Activated T-helper 17 cell treated with anti-CD3 and anti-CD28 coated beads, Interleukin-2, amount 50 U/mL, for 72 hours (primary cell): ENCODE measurements at places on chromosomes 2 and 18.

DNA sequence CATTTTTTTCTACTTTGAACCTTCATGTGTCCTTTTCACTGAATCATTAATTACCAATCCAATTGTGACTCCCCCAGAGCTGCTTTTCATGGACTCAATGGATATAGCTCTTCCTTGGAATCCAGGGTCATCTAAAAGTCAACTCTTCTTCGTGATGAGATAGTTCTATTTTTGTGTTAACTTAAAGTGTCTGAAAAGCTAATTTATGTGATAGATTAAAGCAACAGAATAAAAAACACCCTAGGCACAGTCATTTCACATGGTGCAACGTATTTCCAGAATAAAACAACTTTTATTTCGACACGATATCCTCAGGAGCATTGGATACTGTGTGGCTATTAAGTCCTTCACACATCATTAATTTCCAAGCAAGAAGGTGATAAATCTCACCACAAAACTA is 250.6 kb upstream of the SPHKAP start:
- H3K36me3 ChIP-seq, result no peaks in the 10 kb centered on the region
- no peaks in the 10 kb centered on the region for H3K4me1 ChIP-seq
- no peak overlapping the region for H3K4me3 ChIP-seq
- ATAC-seq, result no peak

DNA sequence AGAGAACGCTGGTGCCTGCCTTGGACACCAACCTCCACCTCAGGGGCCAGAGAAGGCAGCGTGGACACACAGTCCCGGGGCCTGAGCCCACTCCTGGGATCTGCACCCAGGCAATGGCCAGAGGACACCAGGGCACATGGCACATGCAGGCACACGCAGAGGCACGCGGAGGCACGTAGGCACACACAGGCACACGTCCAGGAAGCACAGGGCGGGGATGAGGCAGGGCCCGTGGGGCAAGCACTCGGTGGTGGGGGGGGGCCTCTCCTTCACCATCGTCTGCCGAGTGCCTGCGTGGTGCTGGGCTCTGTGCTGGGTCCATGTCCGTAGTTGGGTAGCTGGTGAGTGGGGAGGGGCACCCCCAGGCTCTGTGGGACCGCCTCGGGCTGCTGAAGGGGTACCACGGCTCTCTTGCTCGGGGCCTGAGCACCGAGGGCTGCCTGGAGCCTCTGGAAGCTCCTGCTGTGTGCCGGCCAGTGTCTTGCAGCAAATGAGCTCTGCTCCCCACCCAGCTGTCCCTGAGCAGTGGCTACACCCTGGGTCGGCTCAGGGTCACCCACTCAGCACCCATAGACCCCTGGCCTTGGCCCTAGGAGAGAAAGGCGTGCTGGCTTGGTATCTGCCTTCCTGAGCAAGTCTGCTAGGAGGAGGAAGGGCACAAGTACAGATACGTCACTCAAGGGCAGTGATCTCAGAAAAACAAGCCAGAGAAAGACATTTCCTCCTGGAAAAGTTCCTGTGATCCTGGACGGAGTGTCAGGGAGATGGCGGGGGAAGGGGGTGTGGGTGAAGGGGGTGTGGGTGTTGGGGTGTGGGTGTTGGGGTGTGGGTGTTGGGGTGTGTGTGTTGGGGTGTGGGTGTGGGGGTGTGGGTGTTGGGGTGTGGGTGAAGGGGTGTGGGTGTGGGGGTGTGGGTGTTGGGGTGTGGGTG is 26.4 kb downstream of the RTP5 start:
- peak; percentile 61 for ATAC-seq
- peaks cover 5% of the 10 kb centered on the region for H3K4me1 ChIP-seq
- H3K27me3 ChIP-seq, result no peaks in the 10 kb centered on the region
- peak overlapping the region; percentile 94 for H3K27ac ChIP-seq
- H3K4me3 ChIP-seq, result peak overlapping the region; percentile 39

GRCh38 chr2:166042768-166043390 is 84.9 kb downstream of the SCN1A start:
- H3K4me1 ChIP-seq, result no peaks in the 10 kb centered on the region
- H3K4me3 ChIP-seq, result no peak overlapping the region
- H3K36me3 ChIP-seq, result no peaks in the 10 kb centered on the region
- no peak overlapping the region for H3K27ac ChIP-seq
- H3K27me3 ChIP-seq, result peaks cover 6% of the 10 kb centered on the region

DNA sequence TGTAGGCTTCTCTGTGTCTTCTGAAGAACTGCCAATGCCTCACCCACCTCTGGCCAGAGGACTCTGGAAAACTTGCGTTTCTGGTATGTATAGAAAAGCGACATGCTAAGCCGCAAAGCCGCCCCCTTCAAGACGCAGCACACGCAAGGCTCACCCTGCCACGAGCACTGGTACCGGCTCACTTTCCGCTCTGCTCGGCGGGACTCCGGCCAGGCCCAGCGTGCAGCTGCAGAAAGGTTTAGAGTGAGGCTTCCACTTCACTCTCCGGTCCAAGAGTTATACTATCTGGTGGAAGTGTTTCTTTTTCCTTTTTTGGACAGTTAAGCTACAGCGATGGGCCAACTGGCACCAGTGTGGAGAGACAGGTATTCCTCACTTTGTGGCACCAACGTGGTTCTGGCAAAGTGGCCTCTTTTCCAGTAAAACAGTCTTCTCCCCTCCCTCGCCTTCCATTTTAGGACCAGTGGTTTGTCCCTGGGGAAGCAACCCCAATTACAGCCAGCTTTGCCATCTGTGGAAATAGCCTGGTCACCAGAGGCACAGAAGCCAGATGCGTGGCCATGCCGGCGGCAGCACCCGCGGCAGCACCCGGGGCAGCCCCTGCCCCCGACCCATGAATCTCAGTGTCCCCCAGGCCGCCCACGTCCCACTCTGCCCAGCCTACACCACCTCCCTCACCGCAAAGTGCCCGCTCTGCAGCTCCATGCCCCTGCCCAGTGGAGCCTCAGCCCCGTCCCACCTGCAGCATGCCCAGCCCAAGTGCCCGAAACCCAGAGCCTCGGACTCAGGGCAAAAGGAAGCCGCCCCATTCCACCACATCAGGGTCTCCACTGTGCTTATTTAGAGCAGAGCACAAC is 91.6 kb upstream of the CTDP1 start:
- H3K27ac ChIP-seq, result no peak overlapping the region
- no peaks in the 10 kb centered on the region for H3K36me3 ChIP-seq
- no peak for ATAC-seq
- peaks cover 4% of the 10 kb centered on the region for H3K27me3 ChIP-seq
- H3K4me3 ChIP-seq, result no peak overlapping the region
- H3K4me1 ChIP-seq, result no peaks in the 10 kb centered on the region

- no peak overlapping the region for H3K4me3 ChIP-seq
- no peaks in the 10 kb centered on the region for H3K27me3 ChIP-seq
- no peak for ATAC-seq
- no peaks in the 10 kb centered on the region for H3K4me1 ChIP-seq
Measured at GRCh38 chr2:78063246-78064020, 541.3 kb upstream of the LRRTM4 start.

GRCh38 chr2:20182241-20182931 is 42.5 kb downstream of the SDC1 start:
- H3K27me3 ChIP-seq, result peaks cover 4% of the 10 kb centered on the region
- no peaks in the 10 kb centered on the region for H3K4me1 ChIP-seq
- no peak for ATAC-seq
- H3K4me3 ChIP-seq, result no peak overlapping the region

- no peaks in the 10 kb centered on the region for H3K4me1 ChIP-seq
- peaks cover 20% of the 10 kb centered on the region for H3K27me3 ChIP-seq
- ATAC-seq, result no peak
- no peak overlapping the region for H3K27ac ChIP-seq
Measured at GRCh38 chr2:220847006-220847405, 725.1 kb downstream of the EPHA4 start.

DNA sequence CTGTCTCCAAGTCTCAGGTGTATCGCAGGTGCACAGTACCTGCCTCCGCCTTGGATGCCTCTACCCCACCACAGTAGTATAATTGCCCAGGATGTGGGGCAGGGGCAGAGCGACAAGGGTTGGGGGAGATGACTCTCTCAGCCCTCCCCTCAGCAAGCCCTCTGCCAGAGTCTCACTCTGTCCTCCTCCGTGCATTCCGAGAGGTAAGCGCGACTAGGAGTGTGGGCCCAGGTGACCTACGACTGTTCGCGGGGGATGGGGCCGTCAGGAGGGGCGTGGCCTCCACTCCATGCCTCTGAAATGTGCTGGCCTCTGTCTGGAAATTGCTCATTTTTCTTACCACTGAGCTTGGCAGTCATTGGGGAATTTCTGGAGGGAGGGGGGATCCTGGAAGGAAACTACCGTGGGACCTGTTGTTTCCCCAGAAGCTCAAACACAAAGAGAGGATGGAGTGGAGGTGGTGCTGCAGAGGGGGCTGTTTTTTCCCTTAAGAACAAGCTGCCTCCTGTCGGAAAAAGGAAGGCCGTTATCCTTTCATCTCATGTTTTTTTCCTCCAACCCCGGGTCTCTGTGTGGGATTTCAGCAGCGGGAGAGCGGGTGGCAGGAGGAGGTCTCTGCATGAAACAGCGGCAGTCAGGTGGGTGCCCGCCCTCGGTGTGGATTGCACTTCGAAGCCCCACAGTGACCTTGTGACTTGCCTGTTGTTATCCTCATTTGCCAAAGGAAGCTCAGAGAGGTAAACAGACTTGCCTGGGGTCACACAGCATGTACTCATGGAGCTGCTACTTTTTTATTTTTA is 13.0 kb upstream of the RALB start:
- no peak overlapping the region for H3K4me3 ChIP-seq
- H3K27ac ChIP-seq, result no peak overlapping the region
- peak; percentile 55 for ATAC-seq
- H3K27me3 ChIP-seq, result no peaks in the 10 kb centered on the region
- no peaks in the 10 kb centered on the region for H3K36me3 ChIP-seq

GRCh38 chr2:196544906-196545433 is 94.5 kb upstream of the CCDC150 start:
- peaks cover 3% of the 10 kb centered on the region for H3K27me3 ChIP-seq
- no peak overlapping the region for H3K4me3 ChIP-seq
- no peaks in the 10 kb centered on the region for H3K4me1 ChIP-seq

GRCh38 chr2:173400760-173401159 is 46.1 kb downstream of the CDCA7 start:
- H3K4me1 ChIP-seq, result peaks cover 6% of the 10 kb centered on the region
- no peak for ATAC-seq
- no peak overlapping the region for H3K4me3 ChIP-seq
- H3K36me3 ChIP-seq, result no peaks in the 10 kb centered on the region

DNA sequence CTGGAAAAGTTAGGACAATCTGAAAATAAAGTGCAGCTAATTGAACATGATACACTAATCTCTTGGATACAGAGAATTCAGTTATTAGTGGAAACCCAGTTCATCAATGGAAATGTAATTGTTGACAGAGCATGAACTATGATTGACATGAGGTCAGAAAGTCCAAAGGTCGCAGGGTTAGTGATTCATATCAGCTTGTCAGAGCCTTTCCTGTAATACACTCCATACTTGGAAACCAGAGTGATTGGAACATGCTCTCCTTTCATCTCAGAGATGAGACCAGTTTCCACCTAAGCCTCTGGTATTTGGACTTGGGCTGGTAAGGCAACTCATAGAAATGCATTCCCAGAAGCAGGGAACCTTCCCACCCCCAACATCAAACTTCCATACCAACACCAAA is 8.5 kb upstream of the NCKAP5 start:
- ATAC-seq, result no peak
- no peaks in the 10 kb centered on the region for H3K4me1 ChIP-seq
- no peak overlapping the region for H3K4me3 ChIP-seq
- H3K36me3 ChIP-seq, result no peaks in the 10 kb centered on the region
- H3K27me3 ChIP-seq, result no peaks in the 10 kb centered on the region

DNA sequence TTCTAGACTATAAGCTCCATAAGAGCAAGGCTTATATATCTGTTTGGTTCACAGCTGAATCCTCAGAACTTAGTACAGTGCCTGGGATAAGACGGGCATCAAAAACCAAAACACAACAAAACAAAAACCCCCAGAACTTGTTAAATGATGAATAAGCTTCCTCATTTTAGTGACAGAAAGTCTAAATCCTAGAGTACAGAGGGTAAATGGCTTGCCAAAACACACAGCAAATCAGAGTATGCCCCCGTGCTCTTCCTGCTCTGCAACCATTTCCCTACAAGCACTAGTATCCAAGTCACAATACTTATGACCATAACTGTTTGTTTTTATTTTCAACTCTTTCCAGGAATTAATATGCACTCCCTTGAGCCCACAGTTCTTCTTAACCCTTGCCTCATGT is 10.1 kb downstream of the ZNF521 start:
- no peak overlapping the region for H3K27ac ChIP-seq
- ATAC-seq, result no peak
- no peaks in the 10 kb centered on the region for H3K4me1 ChIP-seq
- H3K36me3 ChIP-seq, result no peaks in the 10 kb centered on the region
- H3K4me3 ChIP-seq, result no peak overlapping the region

DNA sequence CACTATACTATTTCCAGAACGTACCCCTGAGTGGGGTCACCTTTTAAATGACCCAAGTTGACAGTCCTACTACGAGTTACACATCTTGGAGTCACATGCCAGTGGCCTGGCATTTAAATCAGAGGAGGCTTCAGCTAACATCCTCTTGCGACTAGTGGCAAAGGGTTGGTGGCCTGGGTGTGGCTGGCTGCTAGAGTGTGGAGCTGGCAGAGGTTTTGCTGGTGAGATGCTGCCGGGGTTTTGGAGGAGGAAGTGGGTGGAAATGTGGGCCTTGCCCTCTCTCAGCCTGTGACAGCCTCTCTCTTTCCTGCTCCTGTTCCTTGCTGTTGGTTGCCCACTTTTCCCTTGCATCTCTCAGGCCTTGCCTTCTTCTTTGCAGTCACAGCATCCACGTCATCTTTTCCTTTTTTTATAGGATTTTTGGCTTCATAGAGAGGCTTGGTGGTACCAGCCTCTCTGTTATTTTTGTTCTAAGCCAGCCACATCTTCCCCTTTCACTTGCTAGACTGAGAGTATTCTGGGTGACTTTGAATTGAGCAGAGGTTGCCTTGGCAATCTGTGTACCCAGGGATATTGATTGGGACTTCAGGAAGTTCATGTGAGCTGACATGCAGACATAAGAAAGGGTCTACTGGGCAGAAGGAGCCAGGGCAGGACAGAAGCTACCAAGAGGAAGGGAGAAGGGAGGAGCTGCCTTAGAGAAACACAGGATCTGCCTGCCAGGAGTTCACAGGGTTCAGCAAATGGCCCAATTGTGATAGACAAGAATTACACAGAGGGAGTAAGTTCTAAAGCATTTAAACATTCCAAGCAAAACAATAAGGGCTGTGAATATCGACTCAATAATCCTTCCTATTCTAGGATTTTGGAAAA is 55.4 kb downstream of the CDC42EP3 start:
- peaks cover 63% of the 10 kb centered on the region for H3K4me1 ChIP-seq
- H3K27me3 ChIP-seq, result no peaks in the 10 kb centered on the region
- peak overlapping the region; percentile 59 for H3K4me3 ChIP-seq

- H3K4me1 ChIP-seq, result no peaks in the 10 kb centered on the region
- H3K27ac ChIP-seq, result no peak overlapping the region
- no peak overlapping the region for H3K4me3 ChIP-seq
- H3K36me3 ChIP-seq, result no peaks in the 10 kb centered on the region
Measured at GRCh38 chr18:71116535-71116934, 827.7 kb downstream of the SOCS6 start.

DNA sequence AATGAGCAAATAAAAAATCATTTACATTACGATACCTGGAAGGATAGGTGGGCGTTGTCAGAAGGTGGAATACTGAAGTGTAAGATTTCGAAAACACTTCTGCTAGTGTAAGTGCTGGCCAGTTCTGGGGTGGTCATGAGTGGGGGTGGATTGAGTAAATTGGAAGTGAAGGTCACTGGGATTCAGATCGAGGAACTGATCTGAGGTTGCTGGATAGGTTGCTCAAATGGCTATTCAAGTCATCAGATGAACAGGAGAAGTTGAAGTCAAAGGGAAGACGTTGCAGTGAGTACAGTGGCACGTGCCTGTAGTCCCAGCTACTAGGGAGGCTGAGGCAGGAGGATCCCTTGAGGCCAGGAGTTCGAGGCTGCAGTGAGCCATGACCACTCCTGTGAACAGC is 95.7 kb downstream of the MALT1 start:
- ATAC-seq, result no peak
- no peaks in the 10 kb centered on the region for H3K36me3 ChIP-seq
- no peak overlapping the region for H3K4me3 ChIP-seq
